ENCODE measurements at places on chromosomes 2 and 18. TPM values are rescaled to one million over a fixed set of nuclear protein-coding genes. Genes with fewer than 3 reads are reported as not detected.

The INO80B gene
- total RNA-seq, result 15.3 TPM

The CCDC85A gene
- total RNA-seq, result not detected

The NYAP2 gene
- 0.10 TPM for total RNA-seq

The GKN1 gene
- 0.31 TPM for total RNA-seq

The HNRNPLL gene
- total RNA-seq, result 34.8 TPM
